ENCODE measurements at places on chromosomes 12 and 14. TPM values are rescaled to one million over a fixed set of nuclear protein-coding genes. Genes with fewer than 3 reads are reported as not detected.

Gene HNF1A
- 42.3 TPM for polyA plus RNA-seq

Gene FIGNL2
- polyA plus RNA-seq: 0.39 TPM

Gene AQP2
- polyA plus RNA-seq: 0.04 TPM

Gene IQSEC3
- not detected for polyA plus RNA-seq

Gene FOXN4
- polyA plus RNA-seq: 0.03 TPM

Gene FRMD6
- polyA plus RNA-seq: 3.0 TPM

Gene CCDC197
- polyA plus RNA-seq: not detected

Gene MYF5
- not detected for polyA plus RNA-seq

DNA sequence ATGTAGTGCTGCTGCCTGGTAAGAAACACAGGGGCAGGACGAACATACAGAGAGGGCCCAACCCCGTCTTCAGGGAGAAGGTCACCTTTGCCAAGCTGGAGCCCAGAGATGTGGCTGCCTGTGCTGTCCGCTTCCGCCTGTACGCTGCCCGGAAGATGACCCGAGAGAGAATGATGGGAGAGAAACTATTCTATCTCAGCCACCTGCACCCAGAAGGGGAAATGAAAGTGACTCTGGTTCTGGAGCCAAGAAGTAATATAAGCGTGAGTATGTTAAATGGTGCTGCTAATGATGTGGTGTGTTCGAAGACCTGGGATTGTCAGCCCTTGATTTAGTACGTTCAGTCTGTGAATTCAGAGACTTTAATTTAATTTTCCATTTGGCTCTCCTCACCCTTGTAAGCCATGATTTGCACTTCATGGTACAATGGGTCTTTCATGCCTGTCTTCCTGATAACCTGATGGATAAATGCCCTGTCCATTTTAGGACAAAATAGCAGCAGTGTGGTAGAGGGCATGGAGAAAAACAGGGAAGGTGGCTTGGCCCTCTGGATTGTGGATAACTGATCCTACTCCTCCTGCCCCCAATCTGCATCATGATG, 318.9 kb downstream of the SNAPC1 start:
- no peak for DNase-seq

DNA sequence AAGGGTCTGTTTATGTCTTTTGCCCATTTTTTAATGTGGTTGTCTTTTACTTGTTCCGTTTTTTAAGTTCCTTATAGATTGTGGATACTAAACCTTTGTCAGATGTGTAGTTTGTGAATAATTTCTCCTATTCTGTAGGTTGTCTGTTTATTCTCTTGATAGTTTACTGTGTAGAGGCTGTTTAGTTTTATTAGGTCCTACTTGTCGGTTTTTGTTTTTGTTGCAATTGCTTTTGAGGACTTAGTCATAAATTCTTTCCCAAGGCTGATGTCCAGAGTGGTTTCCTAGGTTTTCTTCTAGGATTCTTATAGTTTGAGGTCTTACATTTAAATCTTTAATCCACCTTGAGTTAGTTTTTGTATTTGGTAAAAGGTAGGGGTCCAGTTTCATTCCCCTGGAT, 33.9 kb downstream of the SLC39A9 start:
- DNase-seq: no peak

- no peak for DNase-seq
Observed at GRCh38 chr12:114608509-114608908, 75.5 kb downstream of the TBX3 start.

DNA sequence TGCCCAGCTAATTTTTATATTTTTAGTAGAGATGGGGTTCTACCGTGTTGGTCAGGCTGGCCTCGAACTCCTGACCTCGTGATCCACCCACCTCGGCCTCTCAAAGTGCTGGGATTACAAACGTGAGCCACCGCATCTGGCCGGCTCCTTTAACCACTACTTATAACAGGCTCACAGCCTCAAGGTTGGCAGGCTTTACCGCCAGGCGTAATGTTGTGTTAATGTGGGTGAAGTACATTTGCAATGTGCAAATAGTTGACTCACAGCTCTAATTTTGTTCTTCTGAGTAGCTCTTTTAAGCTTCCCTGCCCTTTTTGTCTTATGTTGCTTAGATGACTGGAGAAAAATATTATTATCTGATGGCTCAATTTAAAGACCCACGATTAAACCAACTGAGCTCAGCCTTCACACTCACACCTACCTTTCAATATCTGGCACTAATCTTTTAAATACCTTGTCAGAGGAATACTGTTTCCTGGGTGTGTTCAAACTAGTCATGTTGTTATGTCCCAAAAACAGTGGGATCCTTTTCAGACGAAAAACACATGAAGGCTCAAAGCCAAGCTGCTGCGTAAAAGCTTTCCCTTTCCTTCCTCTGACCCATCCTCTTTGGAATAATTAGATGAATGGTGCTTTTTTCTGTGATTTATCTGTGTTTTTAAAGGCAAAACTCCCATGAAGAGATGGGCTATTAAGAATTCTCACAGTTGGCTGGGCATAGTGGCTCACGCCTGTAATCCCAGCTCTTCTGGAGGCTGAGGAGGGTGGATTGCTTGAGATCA, 57.2 kb upstream of the USP44 start:
- peak; percentile 34 for DNase-seq

DNA sequence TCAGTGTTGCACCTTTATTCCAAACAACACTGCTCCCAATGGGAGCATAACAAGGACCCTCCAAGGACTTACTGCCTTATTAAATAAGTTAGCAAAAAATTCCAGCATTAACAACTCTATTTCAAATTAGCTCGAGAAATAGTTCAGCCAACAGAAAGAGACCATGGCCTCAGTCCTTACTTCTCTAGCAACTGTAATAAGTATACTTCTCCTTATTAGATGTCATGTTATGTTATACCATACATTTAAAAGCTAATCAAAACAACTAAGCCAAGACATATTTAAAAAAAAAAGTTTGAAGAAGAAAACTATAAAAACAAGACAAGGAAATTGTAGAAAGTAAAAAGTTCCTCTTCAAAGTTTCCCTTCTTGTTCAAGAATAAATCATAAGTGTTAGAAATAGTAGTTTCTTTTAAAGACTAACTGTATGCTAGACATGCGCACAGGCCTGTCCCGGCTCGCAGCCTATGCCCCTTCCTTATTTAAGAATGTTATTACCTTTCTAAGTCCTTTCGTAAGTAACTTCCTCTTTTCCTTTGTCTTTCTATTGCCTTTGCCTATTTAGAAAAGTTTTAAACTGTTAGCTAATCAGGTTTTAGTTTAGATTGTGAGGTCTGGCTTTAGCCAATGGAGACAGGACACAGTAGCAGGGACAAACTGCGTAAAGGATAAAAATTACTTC, 68.6 kb downstream of the RESF1 start:
- no peak for DNase-seq

DNA sequence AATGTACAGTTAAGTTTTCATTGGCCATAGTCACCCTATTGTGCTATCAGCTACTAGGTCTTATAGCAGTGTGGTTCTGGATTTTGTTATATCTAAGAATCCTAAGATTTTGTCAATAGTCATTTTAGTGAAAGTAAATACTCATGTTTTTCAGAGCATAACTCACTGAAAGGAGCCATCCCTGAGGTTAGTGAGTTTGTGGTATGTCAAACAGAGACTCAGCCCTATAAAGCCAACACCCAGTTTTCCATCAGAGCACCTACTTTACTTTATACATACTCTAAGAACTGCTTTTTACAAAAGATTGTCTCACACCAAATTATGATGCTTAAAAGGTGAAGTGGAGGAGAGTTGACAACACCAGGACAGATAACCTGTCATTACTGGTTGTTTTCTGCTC, 686.3 kb upstream of the LRFN5 start:
- no peak for DNase-seq

GRCh38 chr14:23112359-23113178, 6.5 kb downstream of the CEBPE start:
- no peak for DNase-seq

DNA sequence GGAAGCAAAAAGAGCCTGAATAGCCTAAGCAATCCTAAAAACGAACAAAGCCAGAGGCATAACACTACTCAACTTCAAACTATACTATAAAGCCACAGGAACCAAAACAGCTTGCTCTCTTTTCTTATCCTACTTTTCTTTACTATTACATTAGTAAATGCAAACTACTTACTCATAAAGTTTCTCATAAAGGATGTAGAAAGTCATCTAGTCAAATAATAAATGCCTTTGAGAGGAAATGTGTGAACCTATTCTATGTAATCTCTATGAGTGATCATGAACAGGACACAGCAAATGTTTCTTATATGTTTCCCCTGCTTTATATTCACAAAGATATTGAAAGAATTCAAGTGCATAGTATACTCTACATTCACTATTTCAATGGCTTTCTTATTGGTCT, 176.9 kb upstream of the MDGA2 start:
- no peak for DNase-seq

DNA sequence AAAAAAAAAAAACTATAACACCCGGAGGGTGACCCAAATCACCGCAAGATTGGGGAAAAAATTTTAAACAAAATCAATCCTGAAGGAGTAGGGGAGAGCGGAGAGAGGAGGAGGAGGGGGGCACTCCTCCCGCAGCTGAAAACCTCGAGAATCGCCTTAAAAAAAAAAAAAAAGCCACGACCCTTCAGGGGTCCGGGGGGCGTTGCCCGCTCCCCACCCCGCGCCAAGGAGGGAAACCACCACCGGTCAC, 254 bp downstream of the GTF2A1 start:
- no peak for DNase-seq

DNA sequence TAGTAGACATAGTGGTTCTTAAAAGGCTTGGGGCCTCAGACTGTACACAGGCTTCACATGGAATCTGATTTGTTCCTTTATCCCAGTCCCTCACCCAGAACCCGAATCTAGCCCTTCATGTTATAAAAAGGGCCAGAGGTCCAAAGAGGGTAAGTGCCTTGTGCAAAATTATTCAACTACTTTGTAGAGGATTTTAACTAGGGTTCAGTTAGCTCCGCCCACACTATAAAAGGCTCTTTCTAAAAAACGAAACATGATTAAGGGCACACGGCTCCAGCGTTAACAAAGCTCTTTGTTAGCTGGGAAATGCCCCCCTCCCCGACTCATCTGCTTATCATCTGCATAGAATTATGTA, 3.2 kb upstream of the SOCS2 start:
- DNase-seq: no peak

DNA sequence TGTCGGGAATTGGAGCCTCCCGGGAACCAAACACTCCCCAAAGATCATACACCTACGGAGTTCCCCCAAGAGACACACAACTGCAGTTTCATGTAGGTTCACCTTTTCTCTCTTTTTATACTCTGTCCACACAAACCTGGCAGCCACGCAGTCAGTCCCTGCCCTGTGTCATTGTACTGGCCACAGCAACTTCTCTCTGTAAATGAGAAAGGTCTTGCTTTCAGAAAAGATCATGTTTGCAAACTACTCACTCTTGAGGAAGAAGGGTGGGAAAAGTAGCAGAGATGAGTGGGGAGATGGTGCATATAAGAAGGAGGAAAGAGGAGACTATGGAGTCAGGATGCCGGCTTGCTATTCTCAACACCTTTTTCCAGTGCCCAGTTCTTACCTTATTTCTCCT, 10.4 kb downstream of the ANG start:
- DNase-seq: no peak

GRCh38 chr14:50875359-50876070, 3.7 kb downstream of the ABHD12B start:
- DNase-seq: no peak

GRCh38 chr14:73771848-73772638, 57.9 kb upstream of the PNMA1 start:
- DNase-seq: peak; percentile 98

DNA sequence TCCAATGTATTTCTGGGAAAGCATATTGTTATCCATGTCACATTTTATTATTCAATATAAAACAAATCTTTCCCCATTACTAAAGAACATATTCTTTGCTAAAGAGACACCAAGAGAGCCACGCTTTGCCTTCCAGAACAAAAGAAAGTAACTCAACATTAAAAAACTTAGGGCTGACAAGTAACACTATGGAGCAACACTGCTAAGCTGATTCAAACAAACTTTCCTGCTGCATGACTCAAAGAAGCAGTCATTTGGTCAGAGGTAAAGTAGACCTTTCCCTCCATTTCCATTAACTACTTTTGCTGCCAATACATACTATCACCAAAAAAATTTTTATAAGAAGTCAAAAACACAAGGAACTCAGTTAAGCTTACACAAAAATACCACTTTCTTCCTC, 83.0 kb downstream of the DENND5B start:
- DNase-seq: no peak

- DNase-seq: no peak
Observed at GRCh38 chr12:111953455-111953854, 59.5 kb downstream of the TMEM116 start.

DNA sequence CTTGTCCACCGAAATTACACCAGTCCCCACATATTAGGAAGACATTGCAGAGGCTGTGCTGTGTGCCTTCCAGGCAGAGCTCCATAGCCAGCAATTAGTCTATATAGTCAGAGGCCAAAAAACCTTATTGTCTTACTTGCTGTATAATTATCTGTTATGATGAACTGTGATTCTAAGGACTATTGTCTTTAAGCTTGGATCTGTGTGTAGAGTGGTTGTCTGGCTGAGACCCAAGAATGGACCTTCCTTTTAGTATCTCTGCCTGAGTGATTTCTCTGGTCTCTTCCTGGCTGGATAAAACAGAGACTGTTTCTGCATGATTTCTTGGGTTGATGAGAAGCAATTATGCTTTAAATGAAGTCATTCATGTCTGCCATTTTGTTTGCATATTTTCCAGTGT, 465.3 kb downstream of the PRKD1 start:
- DNase-seq: no peak

DNA sequence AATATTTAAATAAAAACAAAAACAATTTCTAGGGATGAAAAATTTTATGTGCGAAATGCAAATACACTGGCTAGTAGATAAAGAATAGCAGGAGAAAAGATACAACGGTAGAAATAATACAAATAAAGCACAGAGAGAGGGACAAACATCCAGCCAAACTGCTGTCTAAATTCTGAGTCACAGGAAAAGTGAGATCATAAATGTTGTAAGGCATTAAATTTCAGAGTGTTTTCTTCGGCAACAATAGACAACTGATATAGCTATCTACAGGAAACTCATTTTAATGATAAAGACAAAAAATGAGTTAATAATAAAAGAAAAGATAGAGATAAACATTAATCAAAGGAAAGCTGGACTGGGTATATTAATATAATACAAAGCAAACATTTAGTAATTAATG, 122.2 kb downstream of the NTS start:
- no peak for DNase-seq

DNA sequence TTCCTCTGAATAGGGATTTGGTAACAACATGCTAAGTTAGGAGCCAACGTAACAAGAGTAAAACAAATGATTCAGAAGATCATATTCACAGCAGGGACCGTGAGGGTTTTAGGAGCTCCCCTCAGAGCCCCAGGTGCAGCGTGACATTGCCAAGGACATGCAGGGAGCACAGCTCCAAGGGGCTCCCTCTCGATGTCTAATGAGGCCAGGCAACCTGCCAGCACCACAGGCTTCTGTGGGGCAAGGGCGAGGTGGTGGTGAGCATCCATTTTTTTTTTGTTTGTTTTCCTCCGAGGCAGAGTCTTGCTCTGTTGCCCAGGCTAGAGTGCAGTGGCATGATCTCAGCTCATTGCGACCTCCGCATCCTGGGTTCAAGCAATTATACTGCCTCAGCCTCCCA, 95.1 kb upstream of the PTPRB start:
- no peak for DNase-seq
